ENCODE measurements at places on chromosomes 5 and 9.

- no peak for DNase-seq
Observed at GRCh38 chr9:123487944-123488548, 132.0 kb downstream of the CRB2 start.

- DNase-seq: no peak
Observed at GRCh38 chr5:54534191-54535004, 16.8 kb downstream of the SNX18 start.

- no peak for DNase-seq
Observed at GRCh38 chr5:112584781-112585180, 152.9 kb upstream of the APC start.

- DNase-seq: no peak
Observed at GRCh38 chr5:56615361-56616153, 199.8 kb upstream of the MAP3K1 start.

DNA sequence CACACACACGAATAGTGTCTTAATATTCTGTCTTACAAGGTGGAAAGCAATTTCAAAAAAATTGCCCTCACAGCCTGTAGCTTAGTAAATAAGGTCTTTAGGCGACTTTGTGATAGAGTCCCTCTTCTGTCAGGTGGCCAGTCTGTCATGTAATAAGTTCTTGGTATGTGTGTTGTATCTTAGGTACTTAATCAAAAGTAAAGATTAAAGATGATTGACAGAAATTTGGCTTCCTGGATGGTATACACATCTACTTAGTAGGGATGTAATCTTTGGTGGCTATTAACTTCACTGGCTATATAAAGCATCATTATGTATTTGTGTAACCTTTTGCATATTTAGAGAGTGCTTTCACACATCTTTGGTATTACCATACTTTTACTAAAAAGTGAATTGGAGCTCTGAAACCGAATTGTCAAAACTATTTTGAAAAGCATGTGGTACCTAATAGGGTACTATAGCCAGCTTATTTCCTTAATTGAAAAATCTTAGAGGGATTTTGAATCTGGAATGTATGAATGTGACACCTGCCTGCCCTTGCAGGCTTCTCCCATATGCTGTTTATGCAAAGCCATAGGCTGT, 3.4 kb downstream of the G3BP1 start:
- no peak for DNase-seq

DNA sequence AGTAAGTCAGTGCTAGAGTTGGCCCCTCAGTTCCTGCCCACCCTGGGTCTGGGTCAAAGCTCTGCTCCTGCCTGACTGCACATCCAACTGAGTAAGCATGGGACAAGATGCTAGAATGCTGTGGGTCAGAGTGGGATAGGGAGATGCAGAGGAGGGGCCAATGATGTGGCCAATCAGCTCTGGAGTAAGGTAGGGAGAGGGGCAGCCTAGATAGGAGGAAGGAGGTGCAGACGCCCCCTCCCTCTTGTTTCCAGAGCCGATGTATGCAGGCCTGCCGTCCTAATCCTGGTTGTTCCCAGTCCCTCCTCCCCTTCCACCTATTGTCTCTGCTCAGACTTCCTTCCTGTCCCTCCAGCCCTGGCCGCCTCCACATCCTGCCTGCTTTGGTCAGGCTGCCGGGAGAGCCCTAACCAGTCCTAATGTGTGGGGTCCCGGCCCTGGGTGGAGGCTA, 1.3 kb downstream of the ARAP3 start:
- DNase-seq: no peak

DNA sequence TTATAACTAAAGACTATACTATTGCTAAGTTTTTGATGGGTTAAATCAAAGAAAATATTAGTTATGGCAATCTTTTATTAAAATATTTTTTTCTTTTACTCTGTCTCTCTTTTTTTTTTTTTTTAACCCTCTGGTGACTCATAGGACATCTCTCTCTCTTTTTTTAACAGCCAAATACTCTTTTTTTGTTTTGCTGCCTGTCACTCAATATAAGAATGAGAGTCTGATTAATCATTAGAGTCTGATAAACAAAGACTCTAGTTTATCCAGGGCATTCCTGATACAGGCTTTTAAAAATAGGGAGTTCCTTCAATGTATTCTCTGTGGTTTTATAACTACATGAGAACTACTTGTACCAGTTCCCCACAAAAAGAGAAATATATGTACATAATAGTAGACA, 77.3 kb downstream of the SLC38A9 start:
- no peak for DNase-seq
